ENCODE measurements at places on chromosomes 12 and 14. TPM values are rescaled to one million over a fixed set of nuclear protein-coding genes. Genes with fewer than 3 reads are reported as not detected.

GRCh38 chr12:108169708-108170107 lies 40.6 kb downstream of the WSCD2 start:
- DNase-seq, result no peak

- no peak for DNase-seq
These were observed 30.7 kb upstream of the DEGS2 start for GRCh38 chr14:100190126-100190525.

GRCh38 chr14:34013721-34014060 lies 62.8 kb upstream of the EGLN3 start:
- no peak for DNase-seq

DNA sequence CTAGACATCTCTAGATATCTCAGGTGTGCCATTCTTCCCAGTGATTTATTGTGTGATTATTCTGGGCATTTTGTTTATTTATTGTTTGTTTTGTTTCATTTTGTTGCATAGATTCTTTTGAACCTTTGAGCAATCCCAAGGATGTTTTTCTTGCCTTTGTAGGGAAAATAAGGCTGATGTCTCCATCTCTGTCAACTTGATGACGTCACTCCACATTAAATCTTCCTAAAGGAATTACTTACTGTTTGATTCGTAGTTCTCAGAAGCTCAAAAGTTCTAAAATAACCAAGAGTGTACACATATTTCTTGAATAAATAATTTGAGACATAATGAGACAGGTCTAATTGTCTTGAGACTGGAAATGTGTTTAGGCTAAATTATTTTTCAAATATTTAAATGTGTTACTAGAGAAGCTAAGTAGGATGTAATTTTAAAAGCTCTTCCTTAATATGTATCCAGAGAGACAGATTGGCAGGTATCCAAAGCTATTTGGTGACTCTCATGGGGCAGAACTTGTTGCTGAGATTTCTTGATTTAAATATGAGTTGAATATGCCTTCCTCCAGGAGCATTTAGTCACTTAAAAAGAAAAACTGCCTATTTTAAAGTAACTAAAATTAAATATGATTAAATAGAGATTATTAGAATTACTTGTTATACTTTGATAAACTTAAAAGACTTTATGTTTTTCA lies 128.7 kb downstream of the CNTN1 start:
- DNase-seq, result no peak

DNA sequence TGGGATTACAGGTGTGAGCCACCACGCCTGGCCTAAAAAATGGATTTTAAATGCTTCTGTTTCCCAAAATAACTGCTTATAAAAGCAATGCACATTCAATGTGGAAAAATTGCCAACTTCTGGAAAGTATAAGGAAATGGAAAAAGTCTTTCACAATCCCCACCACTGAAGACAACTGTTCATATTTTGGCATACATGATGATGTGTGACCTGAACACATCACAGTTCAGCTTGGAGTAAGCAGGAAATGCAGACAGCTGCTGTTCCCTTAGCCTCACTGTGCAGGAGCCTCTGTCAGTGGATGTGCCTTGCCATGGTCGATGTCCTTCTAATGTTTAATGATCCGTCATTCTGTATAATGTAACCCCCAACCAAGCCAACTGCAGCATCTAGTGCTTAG lies 5.2 kb downstream of the MTERF2 start:
- peak; percentile 56 for DNase-seq

CCDC60 gene
- not detected for polyA plus RNA-seq

DNA sequence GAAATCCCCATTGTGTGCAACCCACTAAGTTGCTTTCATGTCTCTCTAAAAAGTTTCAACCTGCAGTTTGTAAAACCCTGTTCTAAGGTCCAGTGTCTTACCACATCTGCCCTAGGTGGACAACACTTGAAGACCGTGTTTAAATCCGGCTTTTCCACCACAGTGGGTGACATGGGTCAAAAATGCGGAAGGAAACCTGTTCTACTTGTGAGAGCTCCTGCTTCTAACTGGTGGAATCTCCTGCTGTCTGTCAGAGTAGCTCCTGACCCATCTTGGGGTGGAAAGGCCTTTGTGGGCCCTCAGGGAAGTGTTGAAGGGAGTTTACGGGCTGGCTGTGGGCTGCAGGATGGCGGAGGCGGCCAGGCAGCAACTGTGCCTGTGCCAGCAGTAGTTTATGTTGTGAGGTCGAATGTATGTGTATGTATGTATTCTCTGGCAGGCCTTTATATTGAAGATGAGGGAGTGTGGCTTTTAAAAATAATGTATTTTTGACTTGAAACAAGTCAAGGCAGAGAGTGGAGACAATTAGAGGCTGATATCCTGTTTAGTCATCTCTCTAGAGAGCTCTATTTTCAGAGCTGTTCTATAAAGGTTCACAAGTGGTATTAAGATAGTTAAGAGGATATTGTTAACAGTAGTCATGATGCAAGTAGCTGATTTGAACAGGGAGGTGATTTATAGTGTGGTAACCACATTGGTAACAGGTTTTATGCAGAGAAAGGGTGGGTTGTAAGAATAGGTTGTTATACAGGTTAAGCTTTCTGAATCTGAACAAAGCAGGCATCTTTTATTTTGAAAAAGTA lies 67.0 kb downstream of the PRKCH start:
- no peak for DNase-seq

DNA sequence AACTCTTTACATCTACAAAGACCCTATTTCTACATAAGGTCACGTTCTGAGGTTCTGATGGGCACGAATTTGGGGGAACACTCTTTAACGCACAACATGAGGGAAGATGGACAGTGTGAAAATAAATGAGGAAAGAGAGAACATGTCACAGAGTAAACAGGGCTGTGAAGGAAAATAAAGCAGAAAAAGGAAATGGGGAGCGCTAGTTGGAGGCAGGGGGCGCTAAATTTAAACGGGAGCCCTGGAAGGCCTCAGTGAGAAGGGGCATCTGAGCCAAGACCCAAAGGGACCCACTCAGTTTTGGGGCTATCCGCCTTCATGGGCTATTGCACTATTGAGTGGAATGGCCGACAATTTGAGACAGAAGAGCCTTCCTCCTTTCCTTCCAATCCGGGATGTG lies 50.5 kb downstream of the PLXNC1 start:
- DNase-seq, result no peak

Data from muscle of arm (tissue), 14 donors.